Heart left ventricle (tissue), 16 donors: ENCODE measurements at places on chromosomes 12 and 14. TPM values are rescaled to one million over a fixed set of nuclear protein-coding genes. Genes with fewer than 3 reads are reported as not detected.

DNA sequence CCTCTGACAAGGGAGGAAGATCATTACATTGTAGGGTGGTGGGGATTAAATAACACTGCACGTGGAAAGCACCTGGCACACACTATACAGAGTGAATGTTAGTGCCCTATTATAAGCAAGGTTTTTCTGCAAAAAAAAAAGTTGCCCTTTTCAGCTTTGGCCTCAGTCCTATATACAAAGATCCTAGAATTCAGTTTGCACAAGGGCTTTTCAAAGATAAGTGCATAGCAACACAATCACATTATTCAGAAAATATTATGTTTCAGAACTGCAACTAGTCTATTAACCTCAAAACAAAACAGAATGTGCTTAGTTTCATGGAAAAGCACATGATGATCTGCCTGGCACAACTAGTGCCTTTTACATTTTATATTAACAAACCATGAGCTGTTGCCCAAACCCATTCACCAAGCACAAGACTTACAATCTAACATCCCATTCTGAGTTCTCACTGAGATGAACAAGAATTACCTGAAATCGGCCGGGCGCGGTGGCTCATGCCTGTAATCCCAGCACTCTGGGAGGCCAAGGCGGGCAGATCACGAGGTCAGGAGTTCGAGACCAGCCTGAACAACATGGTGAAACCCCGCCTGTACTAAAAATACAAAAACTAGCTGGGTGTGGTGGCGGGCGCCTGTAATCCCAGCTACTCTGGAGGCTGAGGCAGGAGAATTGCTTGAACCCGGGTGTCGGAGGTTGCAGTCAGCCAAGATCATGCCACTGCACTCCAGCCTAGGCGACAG, 1.8 kb downstream of the TM7SF3 start:
- no peak for DNase-seq

Gene FRS2
- 33.9 TPM for total RNA-seq

GRCh38 chr12:93536766-93537488, 35.5 kb upstream of the SOCS2 start:
- DNase-seq: no peak

Gene OASL
- 0.37 TPM for total RNA-seq

- peak; percentile 33 for DNase-seq
Observed at GRCh38 chr12:8697120-8697475, 693 bp upstream of the RIMKLB start.

GRCh38 chr14:69086537-69086936, 66.4 kb downstream of the DCAF5 start:
- no peak for DNase-seq

Gene NUMB
- 47.5 TPM for total RNA-seq

DNA sequence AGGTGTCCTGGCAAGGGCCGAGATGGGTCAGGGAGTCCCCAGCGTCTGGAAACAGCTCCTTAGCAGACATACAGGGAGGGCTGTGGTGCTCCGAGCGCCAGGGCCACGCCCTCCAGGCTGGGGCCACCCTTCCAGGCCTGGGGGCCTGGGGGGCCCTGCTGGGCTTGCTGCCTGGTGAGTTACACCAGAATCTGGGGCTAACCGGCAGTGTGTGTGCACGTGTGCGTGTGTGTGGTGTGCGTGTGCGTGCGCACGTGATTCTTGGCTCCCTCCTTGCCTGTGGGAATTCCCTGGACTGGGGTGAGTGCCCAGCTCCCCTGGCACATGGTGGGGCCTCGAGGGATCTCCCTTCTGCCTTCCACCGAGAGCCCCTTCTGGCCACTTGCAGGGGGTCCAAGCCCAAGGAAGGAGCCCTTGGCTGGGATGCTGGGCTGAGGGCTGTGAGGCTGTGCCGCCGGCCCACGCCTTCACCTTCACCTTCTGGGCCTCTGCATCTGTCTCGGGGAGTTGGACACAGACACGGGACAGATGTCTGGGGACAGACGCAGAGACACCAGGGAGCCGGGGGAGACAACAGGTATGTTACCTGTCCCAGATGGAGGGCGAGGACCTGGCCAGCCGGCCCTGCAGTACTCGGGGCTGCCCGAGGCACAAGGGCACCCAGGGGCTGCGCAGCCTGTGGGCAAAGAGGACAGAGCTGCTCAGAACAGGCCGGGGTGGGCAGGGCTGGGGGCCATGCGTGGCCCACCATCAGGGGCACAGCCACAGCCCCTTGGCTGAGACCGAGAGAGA, 37.2 kb downstream of the BEGAIN start:
- DNase-seq: no peak

Gene GALNT16
- 49.4 TPM for total RNA-seq

Gene NFATC4
- total RNA-seq: 6.5 TPM

Gene TCTN2
- total RNA-seq: 3.5 TPM

GRCh38 chr14:98906123-98906995, 365.6 kb downstream of the BCL11B start:
- no peak for DNase-seq

- no peak for DNase-seq
Observed at GRCh38 chr12:92466391-92467305, 236.1 kb upstream of the PLEKHG7 start.

Gene HPD
- total RNA-seq: 1.7 TPM

DNA sequence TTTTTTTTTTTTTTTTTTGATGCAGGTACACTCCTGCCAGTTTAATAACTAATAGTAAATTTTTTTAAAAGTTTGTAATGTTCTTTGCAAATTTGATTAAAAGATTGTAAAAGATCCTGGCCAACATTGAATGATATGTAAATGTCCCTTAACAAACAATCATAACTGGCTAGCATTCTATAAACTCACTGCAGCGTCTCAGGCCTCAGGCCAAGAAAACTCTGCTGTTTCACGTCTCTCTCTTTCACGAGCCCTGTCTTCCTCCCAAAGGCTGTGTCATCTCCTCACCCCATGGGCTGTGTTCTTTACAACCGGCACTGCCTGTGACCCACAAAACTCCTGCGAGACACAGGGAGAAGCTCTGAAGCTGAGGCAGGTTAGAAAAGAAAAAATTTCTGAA, 103.3 kb downstream of the NUAK1 start:
- no peak for DNase-seq

DNA sequence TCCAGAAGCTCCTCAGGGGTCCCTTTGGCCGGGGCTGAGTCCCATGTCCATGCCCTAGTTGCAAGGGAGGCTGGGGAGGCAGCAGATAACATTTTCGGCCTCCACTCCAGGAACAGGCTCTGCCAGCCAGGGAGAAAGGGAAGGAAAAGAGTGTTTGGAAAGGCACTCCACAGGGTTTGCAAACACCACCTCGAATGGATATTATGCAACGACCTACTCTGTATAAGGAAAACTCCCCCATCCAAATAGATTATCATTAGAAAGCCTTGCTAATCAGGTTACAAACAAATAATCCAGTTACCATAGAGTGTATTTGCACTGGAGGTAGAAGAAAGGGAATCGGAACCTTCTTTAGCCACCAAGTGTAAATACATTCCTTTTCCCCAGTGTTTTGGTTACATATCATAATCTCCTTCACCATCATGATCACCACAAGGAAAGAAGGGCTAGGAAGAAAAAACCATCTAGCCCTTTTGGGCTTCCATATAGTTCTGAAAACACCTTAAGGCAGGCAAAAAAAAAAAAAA, 40.4 kb downstream of the TMCC3 start:
- no peak for DNase-seq

Gene IAPP
- not detected for total RNA-seq

Gene CIDEB
- total RNA-seq: 5.9 TPM

Gene DTX1
- total RNA-seq: 1.3 TPM

DNA sequence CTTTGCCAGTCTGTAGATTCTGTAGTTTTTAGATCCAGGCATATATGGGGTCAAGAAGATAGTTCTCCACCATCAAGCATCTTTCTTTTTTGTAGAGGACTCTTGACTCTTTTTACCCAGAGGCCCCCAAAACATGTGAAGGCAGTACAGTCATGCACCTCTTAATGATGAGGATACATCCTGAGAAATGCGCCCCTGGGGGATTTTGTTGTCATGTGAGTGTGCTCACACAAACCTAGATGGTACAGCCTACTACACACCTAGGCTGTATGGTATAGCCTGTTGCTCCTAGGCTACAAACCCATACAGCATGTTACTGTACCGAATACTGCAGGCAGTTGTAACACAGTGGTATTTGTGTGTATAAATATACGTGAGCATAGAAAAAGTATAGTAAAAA, 23.0 kb downstream of the EVL start:
- no peak for DNase-seq

GRCh38 chr12:105433804-105434203, 103.3 kb downstream of the C12orf75 start:
- no peak for DNase-seq

DNA sequence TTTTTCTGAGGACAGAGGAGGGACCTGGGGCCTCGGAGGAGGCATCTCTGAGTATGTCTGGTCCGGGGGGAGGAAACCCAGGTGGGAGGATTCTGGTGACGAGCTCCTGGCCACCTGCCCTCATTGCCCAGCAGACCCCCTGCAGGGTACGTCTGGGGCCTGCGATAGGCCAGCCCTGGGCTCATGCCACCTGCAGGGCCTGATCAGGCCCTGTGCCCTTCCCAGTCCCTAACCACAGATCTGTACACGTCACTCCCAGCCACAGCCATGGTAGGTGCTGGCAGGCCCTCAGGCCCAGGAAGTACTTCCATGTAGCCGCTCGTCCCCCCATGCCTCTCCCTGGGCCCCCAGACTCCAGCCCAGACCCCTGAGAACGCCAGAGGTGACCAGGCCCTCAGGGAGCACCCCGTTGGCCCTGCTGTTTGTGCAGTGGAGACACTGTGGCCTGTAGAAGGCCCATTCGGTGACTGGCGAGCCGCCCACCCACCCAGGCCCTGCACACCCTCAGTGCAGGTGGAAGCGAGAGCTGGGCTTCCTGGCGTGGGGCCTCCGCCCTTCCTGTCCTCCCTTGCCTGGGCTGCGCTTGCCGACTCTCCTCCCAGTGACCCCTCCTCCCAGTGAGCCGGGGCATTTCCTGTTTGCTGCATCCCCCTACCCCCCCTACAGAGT, 5.7 kb downstream of the INF2 start:
- DNase-seq: peak; percentile 71
